ENCODE measurements at places on chromosomes 4 and X.

DNA sequence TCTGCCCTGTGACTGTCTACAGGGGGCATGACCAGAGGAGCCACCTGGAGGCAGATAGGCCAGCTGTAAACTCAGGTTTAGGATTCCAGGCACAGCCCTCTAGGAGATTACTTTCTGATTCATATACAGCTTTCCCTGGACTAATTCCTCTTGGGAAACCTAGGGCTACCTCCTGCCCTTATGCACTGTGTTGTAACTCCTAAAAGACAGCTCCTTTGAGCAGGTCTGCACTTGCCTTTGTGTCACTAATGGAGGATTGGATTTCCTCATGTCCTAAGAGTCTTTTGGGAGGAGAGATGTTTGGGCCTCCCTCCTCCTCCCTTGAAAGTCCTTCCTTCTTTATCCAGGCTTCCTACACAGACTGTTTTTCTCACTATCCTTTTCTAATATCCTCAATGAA lies 202.0 kb downstream of the PCDH19 start:
- DNase-seq, result no peak

DNA sequence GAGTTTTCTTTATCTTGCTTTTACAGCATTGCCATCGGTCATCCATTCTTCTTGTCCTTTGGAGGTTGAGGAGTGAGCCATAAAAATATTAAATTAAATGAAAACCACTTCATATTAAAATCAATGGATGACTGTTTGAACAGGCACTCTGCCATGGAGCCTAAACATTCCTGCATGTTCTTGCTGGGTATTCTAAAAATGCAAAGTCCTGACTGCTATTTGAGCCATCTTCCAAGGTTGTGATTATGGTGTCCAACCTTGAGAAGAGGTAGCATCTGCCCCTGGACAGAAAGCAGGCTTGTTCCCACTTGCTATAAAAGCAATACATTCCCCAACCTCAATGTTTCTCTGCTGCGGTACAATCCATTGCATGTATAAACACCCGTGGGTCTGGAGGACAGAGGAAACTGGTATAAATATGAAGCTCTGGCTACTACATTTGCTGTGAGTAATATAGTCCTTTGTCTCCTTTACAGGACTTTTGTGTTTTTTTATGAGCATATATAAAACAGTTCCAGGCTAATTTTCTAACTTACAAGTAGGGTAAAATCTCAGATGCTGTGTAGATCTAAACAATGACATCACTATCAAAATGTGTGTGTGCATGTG lies 70.9 kb upstream of the FAT4 start:
- DNase-seq, result no peak

- no peak for DNase-seq
Measured at GRCh38 chr4:99856166-99856565, 38.1 kb downstream of the LAMTOR3 start.

DNA sequence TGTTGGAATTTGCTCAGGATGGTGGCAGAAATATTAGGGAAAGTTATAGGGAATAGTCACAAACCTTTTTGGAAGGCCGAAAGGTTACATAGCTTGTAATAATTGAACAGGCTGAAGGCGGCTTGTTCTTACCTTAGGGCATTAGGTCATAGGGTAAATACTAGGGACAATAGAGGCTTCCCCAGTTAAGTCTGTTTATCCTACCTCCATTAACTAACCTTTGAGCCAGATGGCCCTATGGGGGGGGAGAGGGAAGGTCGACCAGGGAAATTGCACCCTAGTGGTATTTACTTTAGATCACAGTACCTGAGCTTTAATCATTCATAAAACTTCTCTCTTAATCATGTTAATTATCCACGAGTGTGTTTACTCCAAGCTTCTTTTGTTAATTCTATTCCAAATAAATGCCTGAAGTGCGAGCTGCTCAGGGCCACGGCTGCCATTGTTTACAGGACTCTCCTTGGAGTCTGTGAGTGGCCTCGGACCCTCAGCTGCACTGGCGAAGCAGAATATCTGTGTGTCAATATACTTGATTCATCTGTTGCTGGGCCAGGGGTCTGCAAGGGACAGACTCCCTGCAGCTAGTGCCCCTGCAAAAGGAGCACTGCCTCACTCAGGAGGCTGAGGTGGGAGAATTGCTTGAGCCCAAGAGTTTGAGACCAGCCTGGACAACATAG lies 22.9 kb downstream of the PAGE2 start:
- no peak for DNase-seq

GRCh38 chr4:126838941-126839679 lies 793.6 kb upstream of the INTU start:
- no peak for DNase-seq

DNA sequence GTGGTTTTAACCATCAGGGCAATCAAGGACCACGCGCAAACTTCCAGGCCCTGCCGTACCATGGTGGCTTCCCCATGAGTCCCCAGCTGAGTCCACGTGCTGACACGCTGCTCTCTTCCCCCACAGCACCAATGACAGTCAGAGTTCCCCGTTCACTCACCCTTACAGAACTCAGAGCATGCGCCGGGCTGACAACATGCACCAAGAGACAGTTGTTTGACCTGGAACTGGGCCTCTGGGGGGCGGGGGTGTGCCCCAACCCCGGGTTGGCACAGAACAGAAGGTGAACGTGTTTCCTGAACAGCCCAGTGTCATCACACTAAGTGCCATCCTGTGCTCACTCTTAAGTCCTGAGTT lies 29.4 kb downstream of the IRF2 start:
- DNase-seq, result peak; percentile 74

DNA sequence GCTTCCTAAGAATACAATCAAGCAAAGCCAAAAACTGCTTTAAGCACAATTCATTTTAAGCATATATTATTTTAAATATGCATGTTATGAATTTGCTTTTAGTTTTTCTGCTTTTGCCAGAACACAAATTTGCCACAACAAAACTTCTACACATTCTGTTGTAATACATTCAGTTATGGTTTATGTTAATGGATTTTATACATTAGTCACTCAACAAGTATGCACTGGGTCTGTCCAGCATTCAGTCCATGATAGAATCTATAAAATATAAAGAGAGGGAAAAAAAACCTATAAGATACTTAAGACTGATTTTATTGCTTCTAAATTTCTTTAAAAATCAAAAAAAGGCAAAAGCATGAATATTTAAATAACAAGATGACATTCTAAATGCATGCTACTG lies 22.2 kb downstream of the IQCM start:
- DNase-seq, result no peak

- DNase-seq, result no peak
Measured at GRCh38 chr4:124738994-124739393, 26.5 kb upstream of the ANKRD50 start.

DNA sequence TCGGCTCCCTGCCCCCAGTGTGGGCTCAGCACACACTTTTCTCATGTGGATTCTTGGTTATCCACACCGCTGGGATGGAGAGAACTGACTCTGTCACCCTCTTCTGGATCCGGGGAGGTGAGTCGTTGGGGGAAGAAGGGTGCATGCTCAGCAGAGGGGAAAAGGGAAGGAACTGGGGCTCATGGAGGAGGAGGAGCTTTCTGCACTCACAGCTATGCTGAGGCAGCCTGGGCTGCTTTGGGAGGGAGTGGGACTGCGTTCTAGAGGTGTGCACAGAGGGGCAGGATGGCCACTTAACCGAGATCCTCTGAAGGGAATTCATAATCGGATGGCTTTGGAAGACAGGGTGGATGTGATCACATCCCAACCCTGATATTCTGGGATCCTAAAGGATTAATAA lies 51.6 kb downstream of the RTL5 start:
- DNase-seq, result no peak

- DNase-seq, result no peak
Measured at GRCh38 chr4:66123190-66123589, 452.9 kb upstream of the EPHA5 start.

DNA sequence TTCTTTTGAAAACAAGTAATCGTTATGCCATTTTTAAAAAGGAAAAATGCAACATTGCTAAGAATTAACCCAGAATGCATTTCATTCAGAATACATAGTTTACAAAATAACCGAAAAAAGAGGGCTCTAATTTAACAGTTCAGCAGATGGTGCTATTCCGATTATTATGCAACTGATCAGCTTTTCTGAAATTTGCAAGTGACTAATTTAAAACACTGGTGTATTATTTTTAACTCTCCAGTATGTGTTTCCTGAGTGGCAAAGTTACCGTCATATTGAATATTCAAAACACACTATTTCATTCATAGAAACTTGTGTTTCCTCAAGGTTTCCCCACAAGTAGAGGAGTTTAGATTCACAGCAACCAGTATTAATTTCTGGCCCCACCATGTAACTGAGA lies 21.1 kb downstream of the ZBTB49 start:
- DNase-seq, result no peak

- no peak for DNase-seq
Measured at GRCh38 chr4:22192084-22192511, 243.5 kb upstream of the KCNIP4 start.

DNA sequence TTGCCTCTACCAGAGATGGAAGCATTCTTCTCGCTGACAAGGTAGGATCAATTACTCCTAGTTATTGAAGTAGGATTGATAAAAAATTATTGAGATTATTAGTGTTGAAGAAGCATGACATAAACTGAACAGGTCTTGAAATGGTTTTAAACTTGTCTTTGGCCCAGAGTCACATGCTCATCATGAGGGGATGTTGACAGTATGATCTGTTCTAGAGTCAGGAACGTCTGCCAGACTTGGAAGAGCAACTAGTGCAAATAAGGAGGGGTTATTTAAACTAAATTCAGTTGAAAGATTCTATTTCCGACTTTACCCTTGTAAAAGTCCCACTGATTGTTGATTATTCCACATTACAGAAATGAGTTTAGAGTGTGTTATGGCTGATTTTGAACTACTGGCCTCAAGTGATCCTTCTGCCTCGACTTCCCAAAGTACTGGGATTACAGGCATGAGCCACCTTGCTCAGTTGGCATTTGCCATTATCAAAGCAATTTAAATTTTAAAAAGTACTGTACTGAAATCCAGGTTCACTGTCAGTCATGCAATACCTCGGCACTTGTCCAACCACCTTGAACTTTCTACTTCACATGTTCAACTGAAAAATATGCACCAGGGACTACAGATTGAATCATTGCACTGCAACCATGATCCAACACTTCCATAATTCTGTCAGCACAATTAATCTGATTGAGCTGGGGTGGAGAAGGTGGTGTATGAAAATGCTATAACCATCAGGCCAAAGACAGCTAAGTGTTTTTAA lies 19.7 kb downstream of the FABP2 start:
- no peak for DNase-seq

DNA sequence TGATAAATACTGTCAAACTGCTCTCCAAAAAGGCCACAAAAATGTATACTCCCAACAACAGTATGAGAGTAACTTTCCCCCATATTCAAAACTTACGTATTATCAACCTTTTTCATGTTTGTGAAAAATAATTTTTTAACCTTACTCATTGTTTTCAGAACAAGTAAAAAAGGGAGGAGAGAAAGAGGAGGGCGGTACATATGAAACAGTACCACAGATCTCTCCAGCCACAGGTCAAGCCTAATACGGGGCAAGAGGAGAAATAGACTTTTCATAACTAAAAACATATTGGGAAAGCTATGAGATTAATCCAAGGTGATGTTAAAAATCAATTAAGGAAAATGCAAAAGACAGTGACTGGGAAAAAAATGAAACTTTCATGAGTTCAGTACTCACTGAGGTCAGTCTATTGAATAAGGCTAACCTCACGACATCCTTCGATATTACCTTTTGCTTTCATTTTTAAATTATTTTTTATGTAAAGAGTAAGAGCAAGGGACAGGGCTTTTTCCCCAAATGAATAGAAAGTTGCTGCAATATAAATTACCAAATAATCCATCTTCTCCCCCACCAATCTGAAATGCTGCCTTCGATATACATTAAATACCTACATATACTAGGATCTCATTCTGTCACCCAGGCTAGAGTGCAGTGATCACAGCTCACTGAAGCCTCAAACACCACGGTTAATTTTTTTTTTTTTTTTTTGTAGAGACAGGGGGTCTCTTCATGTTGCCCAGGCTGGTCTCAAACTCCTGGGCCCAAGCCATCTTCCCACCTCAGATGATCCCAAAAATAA lies 25.3 kb downstream of the FBXW7 start:
- peak; percentile 16 for DNase-seq

DNA sequence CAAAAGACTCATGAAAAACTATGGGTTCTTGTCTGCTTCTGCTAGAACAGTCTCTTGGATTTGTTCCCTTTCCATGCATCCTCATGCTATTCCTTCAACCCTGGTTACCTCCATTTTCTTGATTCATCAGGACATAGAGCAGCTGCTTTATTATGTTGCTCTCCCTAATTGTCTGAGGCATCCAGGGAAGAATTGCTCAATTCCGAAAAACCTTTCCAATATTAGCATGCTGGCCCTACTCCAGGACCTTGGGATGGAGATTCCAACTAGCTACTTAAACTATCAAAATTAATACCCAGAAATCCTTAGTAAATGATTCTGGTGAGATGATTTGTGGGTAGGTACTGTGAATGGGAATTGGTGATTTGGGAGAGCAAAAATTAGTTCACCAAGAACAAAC lies 56.6 kb upstream of the FAM47B start:
- no peak for DNase-seq
